ENCODE measurements at places on chromosomes 1 and 21.

- DNase-seq: no peak
These were observed 134.2 kb downstream of the PGBD5 start for GRCh38 chr1:230291731-230292620.

GRCh38 chr1:225712391-225712790 is 59.5 kb upstream of the ENAH start:
- DNase-seq: peak; percentile 62

GRCh38 chr1:84835169-84835568 is 57.8 kb downstream of the LPAR3 start:
- no peak for DNase-seq

- DNase-seq: no peak
These were observed 269.0 kb upstream of the PRMT6 start for GRCh38 chr1:106787520-106787919.

DNA sequence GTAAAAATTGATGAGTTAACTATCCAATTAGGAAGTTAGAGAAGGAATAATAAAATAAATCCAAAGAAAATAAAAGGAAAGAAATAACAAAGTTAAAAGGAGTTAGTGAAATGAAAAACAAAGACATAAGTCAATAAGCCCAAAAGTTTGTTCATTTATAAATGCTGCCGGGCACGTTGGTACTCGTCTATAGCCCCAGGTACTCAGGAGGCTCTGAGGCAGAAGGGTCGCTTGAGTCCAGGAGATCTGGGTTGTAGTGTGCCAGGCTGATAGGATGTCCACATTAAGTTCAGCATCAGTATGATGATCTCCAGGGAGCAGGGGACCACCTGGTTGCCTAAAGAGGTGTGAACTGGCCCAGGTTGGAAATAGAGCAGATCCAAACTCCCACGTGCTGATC is 35.5 kb upstream of the VANGL1 start:
- DNase-seq: no peak

DNA sequence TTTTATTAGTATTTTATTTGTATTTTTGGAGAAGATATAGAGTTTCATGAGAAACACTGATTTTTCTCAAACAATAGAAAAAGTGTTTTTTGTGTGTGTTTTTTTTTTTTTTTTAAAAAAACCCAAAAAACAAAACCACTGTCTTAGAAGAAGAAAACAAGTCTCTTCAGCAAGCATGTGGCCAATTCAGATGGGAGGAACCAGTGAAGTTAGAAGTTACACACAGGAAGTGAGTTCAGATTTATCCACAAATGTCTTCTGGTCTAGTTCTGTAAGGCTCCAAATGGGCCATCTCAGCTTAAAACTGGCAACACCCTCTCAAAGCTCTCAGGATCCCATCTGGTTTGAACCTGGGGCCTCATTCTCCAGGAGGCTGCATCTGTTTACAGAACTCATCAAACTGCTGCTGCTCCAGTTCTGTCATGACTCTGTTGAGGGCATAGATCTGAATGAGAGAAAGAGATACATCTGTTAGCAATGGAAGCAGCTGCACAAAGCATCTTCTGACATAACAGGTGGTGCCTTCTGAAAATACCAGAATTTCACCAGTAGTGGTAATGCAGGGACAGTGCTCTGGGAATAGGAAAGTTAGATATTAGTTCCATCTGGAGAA is 9.8 kb upstream of the ERMAP start:
- no peak for DNase-seq

GRCh38 chr1:232743999-232744398 is 61.2 kb upstream of the MAP10 start:
- no peak for DNase-seq

- no peak for DNase-seq
These were observed 20.2 kb downstream of the RERE start for GRCh38 chr1:8797216-8797615.

- no peak for DNase-seq
These were observed 11.5 kb downstream of the SLC2A7 start for GRCh38 chr1:9014475-9015375.

DNA sequence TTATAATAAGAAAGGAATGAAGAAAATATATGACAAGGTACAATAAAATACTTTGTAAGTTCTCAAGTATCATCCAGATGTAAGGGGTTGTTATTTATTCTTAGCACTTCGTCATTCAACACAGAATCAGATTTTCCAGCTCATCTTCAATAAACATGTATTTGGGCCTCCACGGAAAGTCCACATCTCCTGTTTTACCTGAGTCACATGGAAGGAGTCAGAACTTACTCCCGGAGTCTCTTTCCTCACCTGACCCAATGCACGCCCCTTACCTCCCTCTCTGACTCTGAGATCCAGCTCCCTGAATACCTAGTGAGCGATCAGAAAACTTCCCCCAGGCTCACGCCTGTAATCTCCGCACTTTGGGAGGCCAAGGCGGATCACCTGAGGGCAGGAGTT is 1.5 kb upstream of the PMVK start:
- DNase-seq: no peak

DNA sequence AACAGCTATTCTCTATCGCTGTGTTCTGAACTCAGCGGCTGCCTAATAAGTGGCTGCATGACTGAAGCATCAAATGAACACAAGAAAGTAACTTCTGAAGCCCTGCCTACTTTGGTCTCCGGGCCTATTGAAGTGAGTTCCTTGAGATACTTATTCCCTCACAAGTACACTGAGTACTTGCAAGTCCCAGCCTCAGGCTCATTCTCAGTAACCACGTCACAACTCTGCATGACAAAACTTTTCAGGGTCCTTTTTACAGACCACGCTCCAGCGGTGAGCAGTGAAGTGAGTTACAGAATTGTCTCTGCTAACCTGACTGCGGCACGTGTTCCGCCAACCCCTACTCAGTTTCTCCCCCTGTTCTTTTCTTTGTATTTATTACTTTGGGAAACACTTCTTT is 1342.7 kb upstream of the ADGRL4 start:
- DNase-seq: no peak

DNA sequence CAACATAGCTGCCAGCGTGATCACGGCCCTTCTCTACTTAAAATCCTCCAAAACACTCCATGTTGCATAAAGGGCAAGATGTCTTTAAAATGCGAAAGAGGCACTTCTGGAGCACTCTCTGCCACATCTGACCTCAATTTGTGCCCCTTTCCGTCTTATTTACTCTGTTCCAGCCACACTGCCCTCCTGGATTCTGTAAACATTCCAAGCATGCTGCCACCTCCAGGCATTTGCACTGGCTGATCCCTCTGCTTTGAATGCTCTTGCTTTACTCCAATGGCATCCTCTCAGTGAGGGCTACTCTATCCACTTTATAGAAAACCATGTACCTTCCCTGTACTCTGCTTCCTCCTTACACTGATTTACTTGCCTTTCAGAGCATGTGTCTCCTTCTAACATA is 5.3 kb upstream of the RGS7 start:
- DNase-seq: no peak

DNA sequence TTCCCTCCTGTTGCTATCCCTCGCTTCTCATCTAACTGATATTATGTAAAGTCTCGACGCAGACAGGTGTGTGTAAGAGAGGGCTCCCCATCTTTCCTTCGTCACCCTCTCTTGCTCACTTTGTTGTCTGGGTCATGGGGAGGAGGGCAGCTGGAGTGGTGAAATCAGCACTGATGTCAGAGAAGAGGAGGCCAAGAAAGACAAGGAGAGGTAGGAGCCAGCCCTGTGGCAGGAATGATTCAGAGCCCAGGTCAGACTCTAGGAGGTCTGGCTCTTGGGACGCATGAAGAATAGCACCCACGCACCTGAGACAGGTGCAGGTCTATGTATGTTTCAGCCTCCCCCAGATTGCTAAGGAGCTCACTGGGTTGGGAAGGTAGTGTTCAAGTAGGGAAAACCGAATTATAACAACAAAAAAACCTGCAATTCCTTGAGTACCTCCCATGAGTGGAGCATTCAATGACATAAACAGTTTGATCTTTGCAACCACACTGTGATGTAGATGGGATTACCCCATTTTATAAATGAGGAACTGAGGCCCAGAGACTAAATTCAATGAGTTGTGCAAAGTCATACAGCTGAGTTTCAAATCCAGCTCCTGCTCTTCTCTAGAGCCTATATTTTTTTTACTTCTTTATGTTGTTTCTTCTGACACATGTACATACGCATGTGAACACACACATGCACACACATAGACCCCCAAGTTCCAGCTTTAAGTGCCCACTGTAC is 10.4 kb downstream of the NUAK2 start:
- no peak for DNase-seq

DNA sequence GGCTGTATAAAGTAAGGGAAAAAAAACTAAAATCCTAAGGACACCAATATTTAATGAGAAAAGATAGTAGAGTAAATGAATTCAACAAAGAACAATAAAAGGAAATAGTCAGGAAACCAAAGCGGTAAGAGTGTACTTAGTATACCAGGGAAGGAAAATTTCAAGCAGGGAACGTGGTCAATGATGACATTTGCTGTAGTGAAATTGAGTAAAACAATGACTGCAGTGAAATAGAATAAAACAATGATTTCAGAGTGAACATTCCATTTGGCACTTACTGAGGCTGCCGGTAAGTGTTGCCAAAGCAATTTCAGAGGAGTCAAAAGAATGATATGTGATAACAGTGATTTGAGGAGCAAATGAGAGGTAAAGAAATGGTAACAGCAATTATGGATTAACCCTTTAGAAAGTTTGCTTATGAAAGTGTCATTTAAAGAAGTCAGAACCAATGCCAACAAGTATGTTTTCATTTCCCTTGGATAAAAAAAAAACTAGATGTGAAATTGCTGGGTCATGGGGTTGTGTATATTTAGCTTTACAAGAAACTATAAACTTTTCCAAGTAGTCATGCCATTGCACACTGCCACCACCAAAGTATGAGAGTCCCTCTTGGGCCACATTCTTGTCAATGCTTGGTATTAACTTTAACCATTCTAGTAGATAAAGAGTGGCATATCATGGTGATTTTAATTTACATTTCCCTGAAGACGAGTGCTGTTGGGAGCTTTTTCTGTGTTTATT is 50.5 kb downstream of the VCAM1 start:
- no peak for DNase-seq

- DNase-seq: peak; percentile 97
These were observed 66.6 kb downstream of the BCAR3 start for GRCh38 chr1:93614986-93615581.

- DNase-seq: no peak
These were observed at the start of gene SERPINC1 for GRCh38 chr1:173917149-173917548. SERPINC1 (minus strand) TSS chr1:173917327; CDS start chr1:173917259, 68 bp downstream.

- DNase-seq: peak; percentile 37
These were observed 116.0 kb upstream of the GUCA2B start for GRCh38 chr1:42037161-42037560.

DNA sequence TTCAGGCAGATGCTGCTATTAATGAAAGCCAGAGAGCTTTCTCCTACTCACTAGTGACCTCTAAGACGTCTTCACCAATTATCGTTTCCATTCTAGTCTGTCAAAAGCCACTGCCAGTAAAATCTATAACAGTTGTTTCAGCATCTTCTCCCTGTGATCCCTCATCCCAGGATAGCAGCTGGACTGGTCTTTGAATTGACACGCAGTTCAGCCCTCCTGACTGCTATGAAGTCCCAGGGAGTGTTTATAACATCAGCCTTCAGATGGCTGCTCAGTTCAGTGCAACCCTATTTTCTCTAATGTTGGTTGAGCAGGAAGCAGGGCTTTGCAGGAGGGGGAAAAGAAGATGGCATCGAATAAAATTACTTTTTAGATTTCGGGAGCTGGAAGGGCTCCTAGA is 23.6 kb upstream of the MARK1 start:
- DNase-seq: no peak

GRCh38 chr1:110594456-110595352 is 11.5 kb downstream of the KCNA2 start:
- peak; percentile 3 for DNase-seq

- DNase-seq: no peak
These were observed 153.7 kb upstream of the C1orf174 start for GRCh38 chr1:4053774-4054173.
